ENCODE measurements at places on chromosomes 7 and 10. TPM values are rescaled to one million over a fixed set of nuclear protein-coding genes. Genes with fewer than 3 reads are reported as not detected.

The HMX2 gene
- total RNA-seq: not detected

The C10orf105 gene
- total RNA-seq: 0.07 TPM

The OR2A1 gene
- total RNA-seq: not detected

GRCh38 chr10:5504146-5505072 lies 5.0 kb upstream of the CALML5 start:
- no peaks in the 10 kb centered on the region for H3K4me1 ChIP-seq
- DNase-seq: no peak
- H3K27me3 ChIP-seq: no peaks in the 10 kb centered on the region
- H3K4me3 ChIP-seq: no peak overlapping the region

DNA sequence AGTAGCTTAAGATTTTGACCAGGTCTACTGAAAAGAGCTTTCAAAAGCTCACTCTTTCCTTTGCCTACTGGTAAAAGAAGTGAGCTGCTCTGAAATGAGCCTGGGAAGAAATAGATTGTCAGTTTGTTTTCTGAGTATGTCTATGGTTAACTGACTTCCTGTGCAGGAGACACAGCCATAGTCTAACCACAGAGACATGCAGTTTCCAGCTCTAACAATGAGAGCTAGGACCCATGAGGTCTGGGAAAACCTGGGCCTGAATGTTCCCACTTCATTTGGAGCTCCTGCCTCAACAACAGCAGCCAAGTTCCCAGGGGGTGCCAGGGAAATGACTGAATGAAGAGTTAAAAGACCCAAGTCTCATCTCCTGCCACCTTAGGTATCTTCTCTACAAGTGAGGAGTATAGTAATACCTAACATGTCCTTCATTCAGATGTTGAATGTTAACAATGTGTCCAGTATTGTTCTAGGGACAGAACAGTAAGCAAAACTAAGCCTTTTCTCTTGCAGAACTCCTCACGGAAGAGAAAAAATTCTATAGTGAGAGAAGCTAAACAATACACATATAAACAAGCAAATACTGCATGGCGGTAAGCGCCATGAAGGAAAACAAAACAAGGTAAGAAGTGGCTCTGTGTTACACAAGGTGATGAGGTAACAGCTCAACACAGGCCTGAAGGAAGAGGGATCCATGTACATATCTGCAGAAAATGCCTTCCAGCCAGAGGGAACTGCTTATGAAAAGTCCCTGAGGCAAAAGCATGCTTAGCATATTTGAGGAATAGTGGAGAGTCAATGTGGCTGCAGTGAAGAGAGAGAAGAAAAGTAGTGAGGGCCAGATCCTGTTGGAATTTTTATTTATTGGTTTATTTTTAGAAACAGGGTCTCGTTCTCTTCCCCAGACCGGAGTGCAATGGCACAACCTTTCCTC lies 26.4 kb upstream of the ANKRD1 start:
- no peak for DNase-seq
- H3K4me3 ChIP-seq: no peak overlapping the region
- no peak overlapping the region for H3K27ac ChIP-seq
- H3K4me1 ChIP-seq: no peaks in the 10 kb centered on the region

- no peak overlapping the region for H3K27ac ChIP-seq
- no peak overlapping the region for H3K4me3 ChIP-seq
- no peak for DNase-seq
- H3K27me3 ChIP-seq: no peaks in the 10 kb centered on the region
- no peaks in the 10 kb centered on the region for H3K4me1 ChIP-seq
Measured at GRCh38 chr7:80929619-80930018, 10.8 kb upstream of the SEMA3C start.

- no peaks in the 10 kb centered on the region for H3K4me1 ChIP-seq
- H3K27ac ChIP-seq: no peak overlapping the region
- no peaks in the 10 kb centered on the region for H3K36me3 ChIP-seq
Measured at GRCh38 chr7:46157404-46157803, 236.3 kb upstream of the IGFBP3 start.

GRCh38 chr10:119658274-119658673 lies 7.1 kb downstream of the BAG3 start:
- H3K4me1 ChIP-seq: peaks cover 35% of the 10 kb centered on the region
- no peaks in the 10 kb centered on the region for H3K36me3 ChIP-seq
- H3K27me3 ChIP-seq: no peaks in the 10 kb centered on the region
